ENCODE measurements at places on chromosomes 12 and 14.

- DNase-seq = no peak
These were observed 206.4 kb upstream of the ALG10B start for GRCh38 chr12:38110026-38110699.

DNA sequence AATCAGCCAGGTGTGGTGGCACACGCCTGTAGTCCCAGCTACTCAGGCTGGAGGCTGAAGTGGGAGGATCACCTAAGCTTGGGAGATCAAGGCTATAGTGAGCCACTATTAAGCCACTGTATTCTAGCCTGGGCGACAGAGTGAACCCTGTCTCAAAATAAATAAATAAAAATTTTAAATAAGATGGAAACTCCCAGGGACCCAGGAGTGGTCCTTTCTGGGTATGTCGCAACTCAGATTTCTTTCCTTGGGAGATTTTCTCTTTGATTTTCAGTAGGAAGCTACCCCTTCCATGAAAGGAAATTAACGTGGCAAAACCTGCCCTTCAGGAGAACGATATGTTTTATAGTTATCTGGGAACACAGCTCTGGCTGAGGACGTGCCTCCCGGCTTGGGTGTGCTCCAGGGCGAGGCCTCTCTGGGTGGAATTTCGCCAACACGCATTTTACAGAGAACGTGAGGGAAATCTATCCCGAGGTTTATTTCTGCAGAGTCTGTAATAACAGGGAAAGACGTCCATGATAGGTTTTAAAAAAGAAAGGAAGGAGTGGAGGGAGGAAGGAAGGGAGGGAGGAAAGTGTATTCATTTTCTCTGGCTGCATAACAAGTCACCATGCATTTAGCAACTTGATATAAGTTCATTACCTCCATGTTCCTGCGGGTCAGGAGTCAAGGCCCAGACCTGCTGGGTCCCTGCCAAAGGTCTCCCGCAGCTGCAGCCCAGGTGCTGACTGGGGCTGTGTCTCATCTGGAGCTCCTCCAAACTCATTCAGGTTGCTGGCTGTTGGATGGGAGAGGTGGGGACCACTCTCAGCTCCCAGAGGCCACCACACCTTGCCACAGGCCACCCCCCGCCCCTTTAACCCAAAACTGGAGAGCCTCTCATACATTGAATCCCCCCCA, 80.6 kb upstream of the GSC start:
- DNase-seq = no peak

DNA sequence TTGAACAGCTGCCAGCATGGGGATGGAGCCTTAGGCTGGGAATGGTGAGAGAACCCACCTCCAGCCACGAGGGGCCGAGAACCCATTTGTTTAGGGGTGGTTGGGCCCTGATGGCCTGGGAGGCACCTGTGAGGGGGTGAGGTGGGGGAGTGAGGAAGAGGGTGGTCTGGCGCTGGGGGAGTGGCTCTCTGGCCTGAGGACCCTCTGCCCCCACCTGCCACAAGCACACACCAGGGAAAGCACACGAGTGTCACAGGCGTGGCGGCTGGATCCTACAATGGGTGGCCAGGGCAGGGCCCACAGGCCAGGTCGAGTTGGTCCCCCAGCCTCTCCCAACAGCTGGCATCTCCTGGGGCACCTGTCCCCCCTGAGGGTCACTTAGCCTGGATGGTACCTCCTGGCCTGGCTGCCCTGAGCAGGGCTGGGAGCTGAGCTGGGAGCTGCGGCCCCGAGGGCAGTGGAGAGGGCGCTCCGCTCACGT, 340.5 kb downstream of the TMEM121 start:
- DNase-seq = no peak

- DNase-seq = no peak
These were observed 314.8 kb downstream of the SNAPC1 start for GRCh38 chr14:62076825-62077605.

DNA sequence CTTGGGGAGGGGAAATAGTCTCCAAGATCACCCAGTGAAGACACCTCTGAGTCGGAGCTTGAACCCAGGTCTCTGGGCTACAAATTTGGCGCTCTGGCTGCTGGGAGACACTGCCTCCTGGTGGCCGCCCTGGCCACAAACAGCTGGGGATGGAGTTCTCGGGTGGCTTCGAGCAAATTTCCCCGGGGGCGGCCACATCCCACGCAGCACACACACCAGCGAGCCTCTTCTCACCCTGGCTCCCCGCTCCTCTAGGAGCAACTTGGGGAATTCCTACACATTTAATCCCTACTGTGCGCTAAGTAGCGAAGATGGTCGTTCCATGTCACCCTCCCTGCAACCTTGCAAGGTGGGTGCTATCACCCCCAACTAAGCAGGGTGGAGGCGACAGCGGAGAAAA, 66.2 kb upstream of the BEGAIN start:
- peak; percentile 54 for DNase-seq

DNA sequence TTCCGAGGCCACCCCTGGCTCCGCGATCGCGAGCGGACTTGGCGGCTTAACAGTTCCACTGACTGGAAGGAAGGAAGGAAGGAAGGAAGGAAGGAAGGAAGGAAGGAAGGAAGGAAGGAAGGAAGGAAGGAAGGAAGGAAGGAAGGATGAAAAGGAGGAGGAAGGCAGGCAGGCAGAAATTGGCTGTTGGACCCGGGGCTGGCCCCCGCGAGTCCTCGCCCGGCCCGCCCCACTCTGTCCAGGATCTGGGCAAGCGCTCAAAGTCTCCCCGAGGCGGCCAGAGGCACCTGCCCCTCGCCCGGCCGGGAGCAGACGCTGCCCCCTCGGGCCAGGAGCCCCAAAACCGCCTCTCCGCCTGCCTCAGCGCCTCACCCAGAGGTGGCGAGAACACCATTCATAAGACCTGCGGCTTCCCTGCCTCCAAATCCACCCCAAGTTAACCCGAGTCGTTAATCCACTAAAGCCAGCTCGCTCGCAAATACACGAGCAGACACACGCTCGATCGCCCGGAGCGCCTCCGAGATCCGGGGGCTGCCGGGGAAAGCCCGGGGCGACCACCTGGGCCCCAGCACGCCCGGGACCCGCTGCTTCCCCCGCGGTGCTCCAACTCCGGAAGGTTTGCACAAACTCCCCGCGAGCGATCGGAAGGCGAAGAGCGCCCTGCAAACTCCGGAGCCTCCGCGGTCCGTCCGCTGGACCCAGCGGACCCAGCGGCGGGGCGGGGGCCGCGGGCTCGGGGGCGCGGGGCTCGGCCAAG, 844 bp downstream of the DPF3 start:
- peak; percentile 28 for DNase-seq

DNA sequence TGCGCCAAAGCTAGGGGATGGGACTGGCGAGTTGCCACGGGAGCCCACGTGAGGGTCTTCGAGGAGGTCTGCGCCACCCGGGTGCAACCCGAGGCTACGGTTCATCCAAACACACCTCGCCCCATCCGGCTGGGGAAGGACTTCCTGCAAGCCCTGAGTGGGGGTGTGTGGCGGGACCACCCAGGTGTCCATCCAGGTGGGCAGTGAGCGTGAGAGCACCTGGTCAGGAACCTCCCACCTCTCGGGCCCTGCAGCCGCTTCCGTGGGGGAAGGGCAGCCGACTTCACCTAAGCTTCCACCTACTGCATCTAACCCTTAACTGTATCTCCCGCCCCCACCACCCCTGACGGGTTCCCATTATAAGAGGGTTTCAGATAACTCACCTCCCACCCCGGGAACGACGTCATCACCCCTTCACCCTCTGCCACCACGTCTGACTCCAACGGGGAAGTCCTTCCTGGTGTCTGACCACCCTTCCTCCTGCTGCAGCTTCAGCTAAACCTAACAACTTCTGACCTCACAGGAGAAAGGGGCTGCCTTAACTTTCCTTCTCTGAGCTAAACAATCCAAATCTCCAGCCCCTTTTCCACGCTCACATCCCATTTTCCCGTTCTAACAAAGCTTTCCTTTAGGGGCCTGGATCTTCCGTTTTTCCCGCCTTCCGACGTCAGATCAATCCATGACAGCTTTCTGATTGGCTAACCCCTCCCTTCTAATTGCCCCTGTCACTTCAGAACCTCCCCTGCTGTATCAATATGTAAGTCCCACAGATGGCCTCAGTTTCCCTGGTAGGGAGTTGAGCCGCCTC, 27.4 kb upstream of the SMUG1 start:
- DNase-seq = peak; percentile 60

GRCh38 chr12:22408610-22409376, 74.3 kb upstream of the ST8SIA1 start:
- no peak for DNase-seq

GRCh38 chr14:67636361-67636919, 16.7 kb downstream of the ARG2 start:
- no peak for DNase-seq

- no peak for DNase-seq
These were observed 17.5 kb upstream of the AICDA start for GRCh38 chr12:8630131-8630530.

- no peak for DNase-seq
These were observed 26.7 kb downstream of the BTG1 start for GRCh38 chr12:92118826-92119536.

DNA sequence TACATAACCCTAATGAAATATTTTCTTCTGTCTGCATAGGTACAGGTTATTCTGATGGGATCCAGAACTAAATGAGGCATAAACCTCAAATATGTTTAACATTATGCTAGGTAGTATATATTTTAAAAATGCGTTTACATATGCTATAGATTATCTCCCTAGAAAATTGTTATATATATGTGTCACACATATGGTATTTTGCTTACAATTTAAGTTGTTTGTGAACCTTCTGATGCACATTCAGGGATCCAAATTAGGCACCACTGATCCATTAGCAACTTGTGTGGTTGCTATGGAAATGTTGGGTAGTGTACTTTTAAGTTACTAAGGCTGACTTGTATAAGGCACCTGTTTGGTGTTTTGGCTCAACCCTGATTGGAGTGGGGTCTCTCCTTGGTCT, 456.7 kb downstream of the AEBP2 start:
- DNase-seq = no peak

- peak; percentile 10 for DNase-seq
These were observed 98.4 kb downstream of the LGMN start for GRCh38 chr14:92649934-92650545.

DNA sequence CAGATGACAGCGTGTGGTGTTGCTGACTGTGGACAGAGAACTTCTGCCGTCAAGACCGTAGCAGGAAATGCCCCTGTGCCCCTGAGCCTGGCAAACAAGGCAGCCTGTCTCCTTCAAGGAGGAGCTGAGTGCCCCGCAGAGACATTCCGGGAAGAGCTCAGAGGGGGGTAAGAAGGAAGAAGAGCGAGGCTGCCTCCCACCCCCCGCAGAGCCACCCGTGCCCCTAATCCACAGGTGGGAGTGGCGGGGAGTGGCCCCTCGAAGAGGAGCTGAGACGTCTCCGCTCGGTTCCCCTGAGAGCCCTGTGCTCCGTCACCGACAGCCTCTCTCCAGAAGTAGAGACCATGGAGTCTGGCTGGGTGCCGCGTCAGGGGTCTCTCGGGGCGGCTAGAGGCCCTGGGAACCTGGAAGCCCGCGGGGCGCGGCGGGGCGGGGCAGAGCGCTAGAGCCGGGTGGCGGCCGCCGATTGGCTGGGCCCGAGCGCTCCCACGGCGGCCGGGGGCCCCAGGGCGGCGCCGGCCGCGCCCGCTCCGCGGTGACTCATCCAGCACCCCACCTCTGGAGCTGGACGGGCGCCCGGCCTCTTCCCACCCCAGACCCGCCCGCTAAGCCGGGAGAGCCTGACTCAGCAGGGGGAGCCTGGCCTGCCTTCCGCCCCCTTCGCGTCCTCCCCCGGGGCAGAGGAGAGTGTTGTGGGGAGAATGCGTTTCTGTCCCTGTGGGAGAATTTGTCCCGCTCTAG, 25.2 kb upstream of the KRT78 start:
- peak; percentile 62 for DNase-seq

- DNase-seq = peak; percentile 59
These were observed 636 bp downstream of the FBXO33 start for GRCh38 chr14:39431416-39432178.

DNA sequence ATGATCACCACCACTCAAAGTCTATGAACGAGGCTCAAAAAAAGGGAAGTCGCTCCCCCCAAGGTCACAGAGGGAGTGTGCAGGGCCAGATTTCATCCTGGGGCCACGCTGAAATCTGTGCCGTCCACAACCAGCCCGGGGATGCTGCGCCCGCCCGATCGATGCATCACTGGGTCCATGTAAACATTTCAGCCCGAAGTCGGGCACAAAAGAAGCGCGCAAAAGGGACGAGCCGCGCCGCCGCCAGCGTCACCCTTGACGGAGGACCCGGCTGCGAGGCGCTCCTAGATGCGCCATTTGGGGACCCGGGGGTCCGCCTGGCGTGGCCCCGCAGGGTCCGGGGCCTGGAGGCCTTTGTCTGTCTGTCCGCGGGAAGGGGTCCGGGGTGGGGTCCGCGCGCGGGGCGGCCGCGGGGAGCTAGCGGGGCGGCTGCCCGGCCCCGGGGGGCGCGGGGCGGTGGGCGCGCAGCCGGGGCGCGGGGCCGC, 503 bp downstream of the FBXO21 start:
- peak; percentile 60 for DNase-seq

- DNase-seq = no peak
These were observed 34.8 kb downstream of the AMN start for GRCh38 chr14:102957222-102957621.

- DNase-seq = no peak
These were observed 173.9 kb downstream of the NDUFA12 start for GRCh38 chr12:94829552-94829951.

DNA sequence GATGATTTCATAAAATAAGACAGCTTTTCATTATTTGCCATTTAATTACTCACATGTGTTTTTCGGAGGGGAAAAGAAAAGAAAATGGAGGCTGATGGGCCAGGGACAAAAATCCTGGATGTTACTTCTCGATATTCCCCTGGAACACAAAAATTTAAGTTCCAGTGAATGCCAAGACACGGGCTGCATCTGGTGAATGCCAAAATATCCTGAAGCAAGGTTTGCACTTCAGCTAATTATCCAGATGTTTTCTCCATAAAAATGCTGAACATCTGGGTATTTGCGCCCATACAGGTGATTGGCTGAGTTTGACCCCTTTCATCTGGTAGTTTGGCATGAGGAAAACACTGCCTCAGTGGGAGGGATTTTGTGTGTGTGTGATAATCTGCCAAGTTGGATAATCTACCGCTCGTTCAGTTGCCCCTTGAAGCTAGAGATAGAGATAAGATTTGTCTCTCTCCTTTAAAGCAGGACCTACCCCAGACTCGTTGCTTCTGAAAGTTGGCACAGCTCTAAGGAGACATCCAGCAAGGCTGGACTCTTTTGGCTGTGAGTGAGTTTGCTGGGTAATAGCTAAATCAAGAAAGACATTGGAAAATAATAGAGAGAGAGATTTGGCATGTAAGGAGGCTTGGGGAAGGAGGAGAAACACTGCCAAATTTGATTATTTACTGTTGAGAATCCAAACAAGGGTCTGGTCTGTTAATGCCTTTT, 390.0 kb downstream of the EGLN3 start:
- DNase-seq = no peak

GRCh38 chr12:15446807-15447206, 124.5 kb downstream of the PTPRO start:
- DNase-seq = peak; percentile 8

DNA sequence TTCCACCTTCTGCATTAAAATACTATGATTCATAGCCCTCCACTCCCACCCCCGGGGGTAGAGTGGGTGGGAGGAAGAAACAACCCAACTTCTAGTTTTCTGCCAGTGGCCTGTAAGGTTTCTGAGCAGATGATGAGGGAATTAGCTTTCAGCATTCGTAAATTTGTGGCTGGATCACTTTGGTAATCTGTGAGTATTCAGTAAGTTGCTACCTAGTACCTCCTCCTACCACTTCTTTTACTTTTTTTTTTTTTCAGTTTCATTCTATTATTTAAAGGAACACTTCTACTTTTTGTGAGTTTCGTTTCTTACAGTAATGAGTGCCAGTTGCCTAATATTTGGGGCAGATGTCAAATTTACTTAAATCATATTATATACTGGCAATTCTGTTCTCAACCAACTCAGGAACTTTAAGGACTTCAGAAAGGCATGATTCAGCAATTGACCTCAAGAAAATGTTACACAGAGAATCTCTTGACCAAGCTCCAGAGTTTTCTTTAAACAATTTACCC, 42.4 kb upstream of the EMP1 start:
- no peak for DNase-seq
